ENCODE measurements at places on chromosomes 1 and 21.

- DNase-seq = peak; percentile 80
Observed at GRCh38 chr1:114669562-114670082, at the start of gene DENND2C. TSS of gene DENND2C (minus strand) at chr1:114670049. CDS start at chr1:114625984, 44,065 bp downstream.

DNA sequence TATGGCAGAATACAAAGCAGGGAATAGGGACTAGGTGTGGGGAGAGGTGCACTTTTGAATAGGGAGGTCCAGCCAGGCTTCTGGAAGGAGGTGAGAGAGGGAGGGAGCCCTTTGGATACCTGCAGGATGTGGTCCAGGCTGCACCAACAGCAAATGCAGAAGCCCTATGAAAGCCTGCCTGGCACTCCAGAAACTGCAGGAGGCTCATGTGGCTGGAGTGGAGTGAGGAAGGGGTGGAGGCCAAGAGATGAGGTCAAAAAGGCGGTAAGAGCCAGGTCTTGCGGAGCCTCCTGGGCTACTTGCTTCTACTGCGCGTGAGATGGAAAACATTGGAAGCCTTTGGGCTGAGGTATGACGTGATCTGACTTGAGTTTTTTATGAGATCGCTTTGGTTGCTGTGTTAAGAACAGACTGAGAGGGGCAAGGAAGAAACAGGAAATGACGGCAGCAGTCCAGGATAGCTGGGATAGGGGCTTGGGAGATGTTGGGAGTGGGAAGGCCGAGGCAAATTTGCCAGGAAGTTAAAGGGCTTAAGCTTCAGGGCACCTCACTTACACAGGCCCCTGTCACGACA is 4.4 kb upstream of the BATF3 start:
- no peak for DNase-seq

- no peak for DNase-seq
Observed at GRCh38 chr1:18895317-18895716, 7.0 kb downstream of the ALDH4A1 start.

- no peak for DNase-seq
Observed at GRCh38 chr1:2304921-2305681, 77.0 kb downstream of the SKI start.

DNA sequence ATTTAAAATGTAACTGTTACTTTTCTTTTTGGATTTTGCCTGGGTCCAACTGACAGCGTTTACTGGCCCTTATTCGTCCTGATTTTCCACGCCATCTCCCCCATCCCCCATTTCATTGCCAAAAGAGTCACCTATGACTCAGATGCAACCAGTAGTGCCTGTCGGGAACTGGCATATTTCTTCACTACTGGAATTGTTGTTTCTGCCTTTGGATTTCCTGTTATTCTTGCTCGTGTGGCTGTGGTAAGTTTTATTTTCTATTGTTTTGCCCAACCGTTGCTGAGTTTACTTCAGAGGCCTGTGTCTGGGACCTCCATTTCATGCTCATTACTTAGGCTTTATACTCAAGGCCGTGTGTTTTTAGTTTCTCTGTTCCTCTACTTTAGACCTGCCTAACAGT is 9.3 kb downstream of the LEPR start:
- no peak for DNase-seq

DNA sequence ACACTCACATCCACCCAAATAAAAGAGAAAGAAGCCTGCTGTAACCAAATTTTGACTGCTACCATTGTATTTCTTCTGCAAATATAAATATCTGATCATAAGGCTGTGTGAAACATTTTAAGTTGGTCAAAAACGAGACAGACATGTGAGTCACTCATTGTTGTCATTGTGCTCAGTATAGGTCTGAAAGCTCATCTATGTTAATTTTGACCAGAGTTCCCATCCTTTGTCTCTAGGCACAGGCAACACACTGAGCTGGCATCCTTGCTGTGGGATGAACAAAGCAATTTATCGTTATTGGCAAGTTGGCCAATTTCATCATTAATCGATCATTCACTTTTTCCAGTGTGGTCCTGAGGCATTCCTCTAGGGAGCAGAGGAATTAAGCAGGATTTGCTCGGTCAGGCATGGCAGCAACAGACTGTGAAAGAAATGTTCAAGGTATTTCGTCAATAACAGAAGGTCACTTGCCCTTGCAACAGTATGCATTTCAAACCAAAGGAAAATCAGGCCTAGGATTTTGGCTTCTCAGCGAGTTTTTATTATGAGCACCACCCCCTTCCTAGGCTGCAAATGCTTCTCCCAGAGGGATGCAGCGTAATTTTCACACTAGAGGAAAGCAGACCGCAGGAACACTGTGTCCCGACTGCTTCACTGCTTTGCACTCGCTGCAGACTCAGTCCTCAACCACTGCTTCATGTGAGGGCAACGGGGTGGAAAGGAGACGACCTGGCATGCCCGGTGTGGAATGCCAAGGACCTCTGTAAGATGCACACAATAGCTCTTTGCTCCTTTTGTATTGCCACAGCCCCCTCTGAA is 87.9 kb upstream of the SMYD2 start:
- DNase-seq = no peak

GRCh38 chr1:89901957-89902669 is 81.3 kb downstream of the LRRC8D start:
- DNase-seq = no peak

DNA sequence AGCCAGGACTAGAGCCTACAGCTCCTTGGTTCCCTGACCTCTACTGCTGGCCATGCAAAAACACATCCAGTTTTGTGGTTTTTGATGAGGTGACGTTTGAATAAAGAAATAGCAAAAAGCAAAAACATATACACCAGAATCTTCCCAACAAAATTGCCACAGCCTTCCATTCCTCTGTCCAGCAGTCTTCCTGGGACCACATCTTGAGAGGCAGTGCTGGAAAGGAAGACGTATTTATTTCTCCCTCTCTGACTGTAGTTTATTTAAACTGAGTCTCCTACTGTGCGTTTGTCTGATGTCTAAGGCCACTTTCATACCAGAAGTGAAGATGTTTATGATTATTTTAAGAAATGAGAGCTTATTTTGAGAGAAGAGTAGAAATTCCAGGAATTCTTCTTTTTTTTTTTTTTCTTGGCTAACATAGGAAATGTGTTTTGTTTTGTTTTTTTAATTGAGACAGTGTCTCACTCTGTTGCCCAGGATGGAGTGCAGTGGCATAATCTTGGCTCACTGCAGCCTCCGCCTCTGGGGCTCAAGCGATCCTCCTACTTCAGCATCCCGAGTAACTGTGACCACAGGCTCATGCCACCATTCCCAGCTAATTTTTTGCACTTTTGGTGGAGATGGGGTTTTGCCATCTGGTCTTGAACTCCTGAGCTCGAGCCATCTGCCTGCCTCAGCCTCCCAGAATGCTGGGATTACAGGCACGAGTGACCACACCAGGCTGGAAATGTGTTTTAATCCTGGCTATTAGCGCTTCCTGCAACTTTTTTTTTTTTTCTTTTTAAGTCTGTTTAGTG is 118.5 kb downstream of the ITSN1 start:
- DNase-seq = no peak

DNA sequence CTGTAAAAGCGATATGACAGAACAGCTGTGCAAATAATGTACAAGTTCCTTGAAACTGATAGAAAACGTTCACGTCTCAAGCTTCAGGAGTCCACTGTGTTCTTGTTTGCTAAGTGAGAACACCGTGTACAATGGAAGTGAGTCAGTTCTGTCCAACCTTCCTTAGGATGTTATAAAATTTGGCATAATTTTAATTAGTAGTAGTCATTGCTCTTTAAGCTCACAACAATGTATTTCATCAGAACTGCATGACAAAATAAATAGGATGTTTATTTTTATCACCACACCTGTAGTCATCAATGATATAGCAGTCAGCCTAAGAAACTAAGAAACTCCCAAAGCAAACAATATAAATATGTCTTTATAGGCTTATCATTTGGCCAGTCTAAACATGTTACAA is 53.0 kb downstream of the RGS2 start:
- DNase-seq = no peak

DNA sequence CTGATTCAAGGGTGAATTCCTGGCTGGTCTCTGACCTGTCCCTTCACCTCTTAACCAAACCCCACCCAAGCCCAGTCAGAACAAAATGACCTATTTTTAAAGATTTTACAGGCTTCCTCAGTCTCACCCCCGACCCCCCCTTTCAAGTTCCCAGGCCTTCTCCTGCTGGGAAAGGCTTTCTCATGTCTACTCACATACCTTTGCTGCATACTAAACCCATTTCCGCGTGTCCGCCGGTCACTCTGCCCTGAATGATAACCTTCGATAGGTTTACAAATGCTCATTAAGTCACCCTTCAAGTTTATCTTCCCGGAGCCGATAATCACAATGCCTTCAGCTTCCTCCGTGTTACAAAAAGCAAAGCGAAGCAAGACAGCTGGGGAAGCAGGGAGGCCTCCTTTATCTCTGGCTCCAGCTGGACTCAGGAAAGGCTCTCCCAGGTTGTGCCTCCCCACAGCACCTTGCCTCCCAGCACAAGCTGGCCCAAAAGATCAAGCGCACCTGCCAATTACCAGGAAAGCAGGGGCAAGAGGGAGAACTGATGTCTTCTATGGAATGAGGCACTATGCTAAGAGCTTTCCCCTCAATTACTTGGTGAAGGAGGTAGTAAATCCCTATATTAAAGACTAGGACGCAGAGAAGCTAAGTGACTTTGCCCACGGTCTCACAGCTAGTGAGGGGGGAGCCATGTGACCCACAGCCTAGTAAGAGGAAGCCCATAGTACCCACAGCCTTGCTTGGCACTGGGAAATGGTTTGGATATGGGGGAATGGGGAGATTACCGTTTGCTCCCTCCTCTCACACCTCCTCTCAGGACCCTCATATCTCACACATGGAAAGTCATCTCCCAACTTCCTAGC is 15.9 kb downstream of the SMIM12 start:
- DNase-seq = no peak

- no peak for DNase-seq
Observed at GRCh38 chr1:182670032-182670749, 14.2 kb downstream of the RGS8 start.

- DNase-seq = no peak
Observed at GRCh38 chr1:232049335-232049734, 422.7 kb downstream of the DISC1 start.

GRCh38 chr1:27102707-27103468 is 52.0 kb downstream of the SLC9A1 start:
- peak; percentile 90 for DNase-seq

GRCh38 chr1:63638471-63638870 is 45.3 kb downstream of the PGM1 start:
- DNase-seq = no peak

DNA sequence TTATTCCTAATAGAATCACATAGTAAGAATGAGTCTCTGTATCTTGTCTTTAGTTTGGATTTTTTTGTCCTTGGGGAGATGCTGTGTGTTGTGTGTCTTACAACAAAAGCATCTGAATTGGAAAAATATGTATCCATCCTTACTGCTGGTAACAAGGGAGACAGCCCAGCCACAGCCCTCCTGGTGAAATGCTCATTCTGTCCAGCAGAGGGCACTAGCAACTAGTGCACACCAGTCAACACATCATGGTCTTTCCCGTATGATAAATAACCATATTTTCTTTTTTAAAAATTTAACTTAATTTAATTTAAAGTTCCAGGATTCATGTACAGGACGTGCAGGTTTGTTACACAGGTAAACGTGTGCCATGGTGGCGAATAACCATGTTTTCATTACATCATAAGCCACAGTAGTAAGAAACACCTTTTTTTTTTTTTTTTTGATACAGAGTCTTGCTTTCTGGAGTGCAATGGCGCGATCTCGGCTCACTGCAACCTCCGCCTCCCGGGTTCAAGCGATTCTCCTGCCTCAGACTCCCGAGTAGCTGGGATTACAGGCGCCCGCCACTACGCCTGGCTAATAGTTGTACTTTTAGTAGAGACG is 245.1 kb downstream of the PTBP2 start:
- DNase-seq = peak; percentile 64

- peak; percentile 46 for DNase-seq
Observed at GRCh38 chr1:180542113-180542837, 16.5 kb upstream of the OVAAL start.

DNA sequence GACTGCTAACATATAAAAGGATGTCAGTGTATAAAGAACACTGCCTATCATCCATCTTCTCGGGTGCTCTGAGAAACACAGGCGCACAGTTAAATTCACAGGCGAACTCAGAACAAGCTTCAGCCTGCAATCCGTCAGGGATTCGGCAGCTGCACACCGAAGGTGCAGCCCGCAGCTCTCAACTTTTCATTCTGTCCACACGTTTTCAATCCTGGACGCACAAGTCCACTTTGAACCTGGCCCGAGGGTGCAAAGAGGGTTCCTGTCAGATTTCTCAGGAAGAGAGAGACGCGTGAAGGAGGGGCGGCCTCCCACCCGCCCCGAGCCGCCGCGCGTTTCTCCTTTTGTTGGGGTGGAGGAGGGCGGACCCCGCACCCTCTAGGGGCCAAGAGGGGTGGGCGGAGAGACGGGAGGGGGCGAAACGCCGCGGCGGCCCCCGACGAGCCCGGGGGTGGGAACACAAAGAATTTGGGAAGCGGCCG is 724 bp downstream of the DOCK7 start:
- peak; percentile 63 for DNase-seq

GRCh38 chr1:57591842-57592241 is 168.0 kb upstream of the DAB1 start:
- DNase-seq = no peak

GRCh38 chr1:55928576-55928975 is 650.8 kb downstream of the PLPP3 start:
- no peak for DNase-seq

DNA sequence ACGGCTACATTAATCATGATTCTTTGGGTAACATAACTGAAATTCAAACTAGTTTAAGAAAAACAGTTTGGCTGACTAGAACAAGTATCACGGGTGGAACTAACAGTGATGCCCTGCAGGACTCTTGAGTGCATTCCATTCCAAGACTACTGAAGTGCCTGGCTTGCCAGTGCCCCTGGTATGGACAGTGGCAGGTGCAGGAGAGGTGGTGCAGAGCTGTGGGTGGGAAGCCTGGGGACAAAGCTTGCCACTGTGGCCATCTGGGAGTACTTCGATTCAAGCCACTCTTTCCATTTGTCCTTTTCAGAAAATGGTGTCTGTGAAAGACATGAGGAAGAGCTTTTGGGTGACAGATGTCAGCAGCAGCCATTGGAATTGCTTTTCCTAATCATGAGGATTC is 166.5 kb downstream of the RRAGC start:
- no peak for DNase-seq

DNA sequence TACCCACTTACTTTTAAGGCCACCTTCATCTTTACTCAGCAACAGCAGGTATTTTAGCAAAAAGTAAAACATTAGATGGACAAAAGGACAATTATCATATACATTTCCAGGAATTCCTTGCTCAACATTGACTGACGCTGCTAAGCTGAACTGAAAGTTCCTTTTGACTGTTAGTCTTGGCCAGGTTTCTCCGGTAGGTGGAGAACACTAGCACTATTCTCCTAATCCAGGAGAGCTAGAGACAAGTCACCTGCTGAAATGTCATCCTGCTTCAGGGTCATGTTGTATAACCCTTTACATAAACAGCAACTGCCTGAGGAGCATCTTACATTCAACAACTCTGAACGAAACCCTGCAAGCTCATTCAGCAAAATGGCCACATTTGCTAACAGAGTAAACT is 109.0 kb upstream of the ESRRG start:
- no peak for DNase-seq
